NCI-H1417 (cell line): ENCODE measurements at places on chromosomes 16 and 17.

GRCh38 chr17:48241131-48241591, 133.6 kb downstream of the SNX11 start:
- peak; percentile 37 for DNase-seq

- DNase-seq, result peak; percentile 76
Measured at GRCh38 chr16:81635063-81635937, 143.8 kb upstream of the PLCG2 start.

DNA sequence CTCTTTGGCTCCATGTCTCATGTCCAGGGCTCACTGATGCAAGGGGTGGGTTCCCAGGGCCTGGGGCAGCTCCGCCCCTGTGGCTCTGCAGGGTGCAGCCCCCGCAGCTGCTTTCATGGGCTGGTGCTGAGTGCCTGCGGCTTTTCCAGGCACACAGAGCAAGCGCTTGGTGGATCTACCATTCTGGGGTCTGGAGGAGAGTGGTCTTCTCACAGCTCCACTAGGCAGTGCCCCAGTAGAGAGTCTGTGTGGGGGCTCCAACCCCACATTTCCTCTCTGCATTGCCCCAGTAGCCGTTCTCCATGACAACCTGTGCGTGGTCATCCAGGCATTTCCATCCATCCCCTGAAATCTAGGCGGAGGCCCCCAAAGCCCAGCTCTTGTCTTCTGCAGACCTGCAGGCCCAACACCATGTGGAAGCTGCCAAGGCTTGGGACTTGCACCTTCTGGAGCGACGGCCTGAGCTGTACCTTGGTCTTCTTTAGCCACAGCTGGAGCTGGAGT, 5.2 kb downstream of the IL32 start:
- DNase-seq, result no peak

GRCh38 chr16:30532285-30533145, 2.1 kb downstream of the ZNF747 start:
- DNase-seq, result no peak

DNA sequence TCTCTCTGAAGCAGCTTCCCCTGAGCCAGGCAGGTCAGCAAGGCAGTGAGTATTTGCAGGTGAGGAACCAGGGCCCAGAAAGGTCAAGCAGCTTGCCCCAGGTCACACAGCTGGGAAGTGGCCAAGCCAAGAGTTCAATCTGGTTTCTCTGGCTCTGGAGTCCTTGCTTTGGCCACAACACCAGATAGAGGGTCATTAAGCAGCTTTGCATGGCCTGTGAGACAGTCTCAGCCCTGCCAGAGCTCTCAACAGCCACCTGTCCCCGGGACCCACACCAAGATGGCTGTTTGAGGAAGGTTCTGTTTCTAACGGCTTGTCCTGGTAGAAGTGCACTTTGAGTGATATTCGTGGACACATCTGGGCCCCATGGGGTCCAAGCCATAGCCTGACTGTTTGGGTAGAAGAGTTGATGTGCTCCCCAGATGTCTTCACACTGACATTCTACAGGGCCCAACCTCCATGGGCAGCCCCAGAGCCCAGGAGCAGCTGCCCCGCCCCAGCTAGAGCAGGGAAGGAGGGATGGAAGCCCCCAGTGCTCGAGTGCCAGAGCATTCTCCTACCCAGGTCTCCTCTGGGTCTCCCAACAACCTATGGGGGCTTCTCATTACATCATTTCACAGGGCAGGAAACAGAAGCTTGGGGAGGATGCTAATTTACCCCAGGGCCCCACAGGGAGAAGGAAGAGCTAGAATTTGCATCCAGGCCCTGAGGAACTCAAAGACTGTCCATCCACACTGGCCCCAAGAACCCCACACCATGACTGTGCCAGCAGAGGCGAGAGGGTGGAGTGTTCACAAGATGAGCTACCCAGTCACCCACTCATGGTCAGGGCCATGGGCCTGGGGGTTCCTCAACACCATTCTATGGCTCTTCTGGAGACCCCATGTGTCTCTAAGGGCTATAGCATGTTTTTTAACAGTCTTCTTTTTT, 107.3 kb upstream of the CDH5 start:
- no peak for DNase-seq

GRCh38 chr17:81481073-81481799, 31.4 kb downstream of the ACTG1 start:
- DNase-seq, result peak; percentile 93

- no peak for DNase-seq
Measured at GRCh38 chr16:87558682-87559081, 43.6 kb upstream of the JPH3 start.

DNA sequence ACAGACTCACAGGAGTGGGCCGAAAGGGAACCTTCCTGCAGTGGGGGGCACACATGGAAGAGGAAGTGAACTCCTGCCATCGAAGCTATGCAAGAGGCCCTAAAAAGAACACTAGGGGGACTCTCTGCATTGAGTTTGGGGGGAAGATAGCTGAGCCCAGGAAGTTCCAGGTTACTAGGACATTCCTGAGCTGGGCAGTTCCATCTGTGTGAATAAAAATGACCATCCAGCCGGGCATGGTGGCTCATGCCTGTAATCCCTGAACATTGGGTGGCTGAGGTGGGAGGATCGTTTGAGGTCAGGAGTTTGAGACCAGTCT, 211.8 kb downstream of the ZNF423 start:
- no peak for DNase-seq

DNA sequence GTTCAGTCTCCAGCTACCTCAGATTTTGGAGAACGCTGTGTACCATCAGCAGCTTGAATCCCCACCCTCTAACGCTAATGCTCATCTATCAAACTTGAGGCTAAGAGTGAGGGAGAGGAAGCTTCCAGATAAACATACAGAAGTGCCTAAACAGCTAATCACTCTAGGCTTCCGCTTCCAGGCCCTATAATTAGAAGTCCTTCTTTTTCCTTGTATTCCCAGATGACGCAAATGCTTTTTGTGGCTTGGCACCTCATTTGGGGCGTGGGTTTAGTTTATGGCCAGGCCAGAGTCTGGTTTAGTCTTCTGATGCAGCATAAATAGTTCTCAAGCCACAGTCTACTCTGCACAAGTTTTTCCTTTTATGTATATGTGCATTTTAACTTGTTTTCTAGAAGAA, 263.4 kb downstream of the BCAS3 start:
- peak; percentile 34 for DNase-seq
